ENCODE measurements at places on chromosomes 16 and 17.

- DNase-seq = no peak
Observed at GRCh38 chr17:64507413-64507782, 621 bp downstream of the CEP95 start.

DNA sequence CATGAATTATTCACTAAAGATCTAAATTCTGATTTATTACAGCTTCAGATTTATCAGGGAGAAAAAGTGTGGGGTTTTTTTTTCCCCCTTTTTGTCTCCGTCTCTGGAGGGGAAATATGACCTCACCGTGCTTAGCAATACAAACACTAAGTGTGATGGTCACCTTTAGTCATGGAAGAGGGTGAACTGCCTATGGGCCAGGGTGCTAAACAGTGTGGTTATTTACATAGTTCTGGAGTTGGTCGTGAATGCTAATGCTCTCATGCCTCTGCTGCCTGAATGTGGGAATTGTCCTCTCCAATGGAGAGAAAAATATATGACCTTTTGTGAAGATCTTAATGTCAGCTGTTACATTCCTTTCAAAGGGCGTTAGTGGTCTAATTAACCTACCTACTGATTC lies 44.8 kb upstream of the MSI2 start:
- DNase-seq = no peak

- DNase-seq = no peak
Observed at GRCh38 chr17:57920916-57921703, 34.1 kb downstream of the CUEDC1 start.

DNA sequence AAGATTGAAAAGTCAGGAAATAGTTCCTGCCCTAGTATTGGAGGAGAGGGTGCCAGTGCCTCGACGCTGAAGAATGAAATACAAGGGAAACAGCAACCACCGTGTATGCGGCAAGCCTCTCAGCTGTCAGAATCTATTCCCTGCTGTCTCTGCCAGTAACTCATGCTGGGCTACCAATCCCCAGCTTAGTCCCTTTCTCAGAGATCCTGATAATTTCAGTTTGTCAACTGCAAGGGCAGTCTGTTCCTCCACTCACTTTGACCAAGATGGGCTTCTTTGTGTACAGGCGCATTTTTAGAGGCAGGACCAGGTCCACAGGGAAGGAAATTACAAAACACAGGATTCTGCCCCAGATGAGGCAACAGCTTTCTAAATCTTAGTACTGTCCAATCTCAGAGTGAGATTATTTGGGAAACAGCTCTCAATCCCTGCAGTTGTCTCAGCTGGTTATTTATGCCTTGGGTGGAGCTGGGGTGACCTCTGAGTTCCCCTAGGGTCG lies 1.3 kb downstream of the NQO1 start:
- DNase-seq = no peak

GRCh38 chr16:13951611-13952010 lies 31.7 kb downstream of the ERCC4 start:
- no peak for DNase-seq

DNA sequence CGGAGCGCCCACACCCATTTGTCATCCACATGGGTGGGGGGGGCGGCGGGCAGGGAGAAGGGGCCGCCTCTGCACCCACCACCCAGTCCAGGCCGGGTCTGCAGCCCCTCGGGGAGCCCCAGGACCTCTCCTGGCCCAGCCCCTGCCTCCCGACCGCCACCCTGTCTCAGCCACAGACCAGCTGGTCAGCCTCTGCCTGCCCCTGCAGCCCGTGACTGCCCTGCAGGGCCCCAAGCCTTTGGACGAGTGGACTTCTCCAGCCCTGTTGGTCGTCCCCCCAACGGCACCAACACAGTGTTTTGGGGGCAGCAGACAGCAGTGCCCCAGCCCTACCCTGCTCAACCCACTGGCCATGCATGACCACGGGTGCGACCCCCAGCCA lies 1.2 kb downstream of the PRR35 start:
- DNase-seq = no peak

- no peak for DNase-seq
Observed at GRCh38 chr17:15085890-15086677, 179.0 kb downstream of the PMP22 start.

DNA sequence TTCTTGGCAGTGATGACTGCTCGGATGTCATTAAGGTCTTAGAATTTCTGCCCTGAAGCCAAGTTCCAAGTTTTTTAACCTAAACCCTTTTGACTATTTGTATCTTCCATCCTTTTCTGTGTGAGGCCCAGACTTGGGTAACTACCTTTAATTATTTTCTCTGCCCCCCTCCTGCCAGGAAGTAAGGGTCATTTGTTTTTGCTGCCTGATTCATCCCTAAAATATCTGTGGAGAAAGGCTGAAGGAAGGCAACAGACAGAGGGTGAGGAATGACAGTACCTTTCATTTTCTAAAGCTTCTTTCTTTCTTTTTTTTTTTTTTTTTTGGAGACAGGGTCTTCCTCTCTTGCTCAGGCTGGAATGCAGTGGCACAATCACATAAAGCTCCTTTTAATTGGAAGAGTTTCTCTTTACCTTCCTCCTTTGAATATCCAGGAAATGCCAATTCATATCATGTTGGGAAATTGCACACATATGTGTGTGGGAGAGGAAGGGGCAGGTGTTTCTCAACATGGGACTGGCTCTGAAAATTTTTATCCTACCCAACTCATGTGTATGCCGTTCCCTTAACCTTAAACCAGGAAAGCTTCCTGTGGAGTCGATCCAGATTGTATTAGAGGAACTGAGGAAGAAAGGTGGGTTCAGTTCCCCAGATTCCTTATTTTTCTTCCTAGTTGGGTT lies 957 bp downstream of the VPS25 start:
- DNase-seq = no peak

- DNase-seq = no peak
Observed at GRCh38 chr17:64145375-64145750, 15.4 kb upstream of the ERN1 start.

DNA sequence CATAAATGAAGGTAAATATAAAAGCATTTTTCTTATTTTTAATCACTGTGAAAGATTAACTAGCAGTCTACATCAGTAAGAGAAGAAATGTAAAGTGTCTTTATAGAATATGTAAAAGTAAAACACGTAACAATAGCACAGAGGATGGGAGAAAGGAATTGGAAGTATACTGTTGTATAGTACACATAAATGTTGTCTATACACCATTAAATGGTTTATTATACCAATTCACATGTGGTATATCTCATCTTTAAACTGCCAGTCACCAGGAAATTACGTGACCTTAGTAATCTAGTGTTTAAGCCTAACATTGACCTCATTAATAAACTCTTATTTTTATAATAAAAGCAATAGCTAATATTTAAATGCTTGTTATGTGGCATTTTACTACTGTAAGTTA lies 87.4 kb downstream of the USP32 start:
- DNase-seq = no peak

- DNase-seq = no peak
Observed at GRCh38 chr17:18233803-18234518, 8.5 kb downstream of the LLGL1 start.

DNA sequence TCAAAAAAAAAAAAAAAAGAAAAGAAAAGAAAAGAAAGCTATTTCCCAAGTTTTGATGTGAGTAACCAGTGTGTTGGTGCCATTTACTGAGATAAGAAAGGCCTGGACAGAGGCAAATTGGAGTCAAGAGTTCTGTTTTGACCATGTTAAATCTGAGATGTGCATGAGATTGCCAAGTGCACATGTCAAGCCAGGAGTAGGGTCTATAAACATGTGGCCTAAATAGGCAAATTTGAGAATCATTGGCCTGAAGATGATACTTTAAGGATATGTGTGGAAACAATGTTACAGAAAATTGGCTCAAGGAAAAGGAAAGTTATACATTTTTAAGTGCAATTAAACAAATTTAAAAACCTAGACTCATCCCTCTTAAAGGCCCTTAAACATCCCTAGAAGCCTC lies 15.3 kb upstream of the SMG1 start:
- DNase-seq = no peak

DNA sequence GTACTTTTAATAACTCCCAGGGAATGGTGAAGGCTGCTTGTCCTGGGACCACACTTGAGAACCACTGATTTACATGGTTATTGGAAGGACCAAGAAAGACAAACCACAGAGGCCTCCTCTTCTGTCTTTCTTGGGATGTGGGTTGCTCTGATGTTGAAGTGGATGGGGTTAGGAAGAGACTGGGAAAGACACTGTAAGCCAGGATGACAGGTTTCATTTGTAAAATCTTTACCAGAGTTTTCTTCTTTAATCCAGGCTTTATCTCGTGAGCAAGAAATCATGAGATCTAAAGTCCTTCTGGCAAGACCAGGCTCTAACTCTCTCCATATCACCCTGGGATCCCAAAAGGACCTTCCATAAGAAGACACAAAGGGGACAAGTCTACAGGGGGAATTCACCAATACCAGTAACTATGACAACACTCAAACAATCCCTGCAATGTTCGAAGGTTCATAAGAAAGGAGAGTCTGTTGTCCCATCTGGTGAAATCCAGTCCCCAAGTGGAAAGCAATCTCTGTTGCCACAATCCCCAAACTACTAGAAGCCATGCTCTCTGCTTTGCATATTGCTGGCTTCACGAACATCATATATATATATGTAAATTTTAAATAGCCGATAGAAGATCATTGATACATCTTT lies 44.8 kb upstream of the CDRT4 start:
- no peak for DNase-seq

DNA sequence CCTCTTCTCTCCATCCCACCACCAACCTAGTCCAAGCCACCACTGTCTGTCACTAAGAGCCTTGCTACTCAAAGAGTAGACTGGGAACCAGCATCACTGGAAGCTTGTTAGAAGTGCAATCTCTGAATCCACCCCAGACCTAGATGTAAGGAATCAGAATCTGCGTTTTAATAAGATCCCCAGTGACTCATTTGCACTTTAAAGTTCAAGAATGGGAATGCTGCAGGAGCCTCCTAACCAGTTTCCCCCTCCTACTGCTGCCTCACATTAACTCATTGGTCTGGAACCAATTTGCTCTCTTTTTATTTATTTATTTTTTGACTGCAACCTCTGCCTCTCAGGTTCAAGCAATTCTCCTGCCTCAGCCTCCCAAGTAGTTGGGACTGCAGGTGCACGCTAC lies 19.8 kb upstream of the LYRM9 start:
- no peak for DNase-seq

GRCh38 chr17:47470836-47471235 lies 60.1 kb upstream of the NPEPPS start:
- no peak for DNase-seq

- DNase-seq = no peak
Observed at GRCh38 chr17:21419299-21420239, 43.4 kb downstream of the KCNJ12 start.

DNA sequence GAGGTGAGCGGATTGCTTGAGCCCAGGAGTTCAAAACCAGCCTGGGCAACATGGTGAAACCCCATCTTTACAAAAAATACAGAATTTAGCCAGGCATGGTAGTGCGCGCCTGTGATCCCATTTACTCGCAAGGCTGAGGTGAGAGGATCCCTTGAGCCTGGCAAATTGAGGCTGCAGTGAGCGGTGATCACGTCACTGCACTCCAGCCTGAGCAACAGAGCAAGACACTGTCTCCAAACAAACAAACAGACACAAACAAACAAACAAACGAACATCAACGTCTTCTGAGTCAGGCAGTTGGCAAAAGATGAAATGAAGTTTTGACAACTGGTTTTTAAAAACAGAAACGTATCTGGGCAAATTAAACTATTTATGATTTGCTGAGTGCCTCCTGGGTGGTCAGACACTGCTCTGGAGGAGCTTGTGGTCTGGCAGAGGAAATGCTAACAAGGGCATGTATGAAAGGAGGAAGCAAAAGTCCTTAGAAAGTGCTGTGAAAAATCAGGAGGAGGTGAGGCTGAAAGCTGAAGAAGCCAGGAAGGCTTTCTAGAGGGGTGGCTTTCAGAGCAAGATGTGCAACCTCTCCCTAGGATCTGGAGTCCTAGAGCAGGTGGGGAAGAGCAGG lies 10.2 kb upstream of the KRT20 start:
- DNase-seq = no peak

- DNase-seq = no peak
Observed at GRCh38 chr17:77507111-77507885, 366.5 kb downstream of the SEC14L1 start.

- DNase-seq = no peak
Observed at GRCh38 chr16:71648921-71649320, 22.9 kb downstream of the MARVELD3 start.

- DNase-seq = no peak
Observed at GRCh38 chr16:49489686-49490320, 116.2 kb downstream of the C16orf78 start.

GRCh38 chr16:73198481-73198880 lies 150.6 kb upstream of the ZFHX3 start:
- no peak for DNase-seq

GRCh38 chr16:3051494-3051893 lies 5.1 kb downstream of the MMP25 start:
- no peak for DNase-seq

DNA sequence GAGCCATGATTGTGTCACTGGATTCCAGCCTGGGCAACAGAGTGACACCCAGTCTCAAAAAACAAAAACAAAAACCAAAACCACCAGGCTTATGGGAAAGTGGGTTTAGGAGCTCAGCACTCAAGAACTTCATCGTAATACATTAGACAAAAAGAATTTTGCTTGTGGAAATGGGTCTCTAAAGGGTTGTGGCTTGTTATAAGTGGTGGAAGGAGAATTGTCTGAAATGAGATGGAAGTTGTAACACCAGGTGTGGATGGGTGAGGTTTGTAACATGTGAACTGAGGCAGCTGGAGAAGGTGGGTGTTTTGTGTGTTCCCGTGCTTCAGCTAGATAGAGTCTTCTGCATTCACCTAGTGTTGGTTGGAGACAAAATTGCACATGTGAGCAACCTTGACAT lies 35.8 kb downstream of the CDH1 start:
- no peak for DNase-seq

GRCh38 chr16:46927273-46927672 lies 43.1 kb downstream of the GPT2 start:
- no peak for DNase-seq

DNA sequence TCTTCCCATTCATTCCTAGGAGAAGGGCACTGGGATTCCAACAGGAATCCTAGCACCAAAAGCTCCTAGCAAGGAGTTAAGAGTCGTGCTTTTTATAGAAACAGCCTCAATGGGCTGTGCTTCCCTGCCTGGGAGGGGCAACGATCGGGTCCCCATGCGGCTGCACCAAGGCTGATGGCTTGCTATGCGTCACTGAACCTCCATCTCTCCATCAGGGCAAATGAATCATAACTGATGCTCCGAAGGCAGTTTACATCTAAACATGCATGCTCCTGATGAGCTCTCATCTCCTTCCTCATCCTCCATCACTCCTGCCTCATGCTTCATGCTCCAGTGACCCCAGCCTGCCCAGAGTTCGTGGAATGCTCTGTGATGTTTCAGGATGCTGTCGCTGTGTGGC lies 270.5 kb downstream of the FOXL1 start:
- no peak for DNase-seq

Data from effector memory CD4-positive, alpha-beta T cell (primary cell).